ENCODE measurements at places on chromosomes 7 and 10. TPM values are rescaled to one million over a fixed set of nuclear protein-coding genes. Genes with fewer than 3 reads are reported as not detected.

- DNase-seq: no peak
Observed at GRCh38 chr10:27153845-27154193, 365 bp downstream of the YME1L1 start.

DNA sequence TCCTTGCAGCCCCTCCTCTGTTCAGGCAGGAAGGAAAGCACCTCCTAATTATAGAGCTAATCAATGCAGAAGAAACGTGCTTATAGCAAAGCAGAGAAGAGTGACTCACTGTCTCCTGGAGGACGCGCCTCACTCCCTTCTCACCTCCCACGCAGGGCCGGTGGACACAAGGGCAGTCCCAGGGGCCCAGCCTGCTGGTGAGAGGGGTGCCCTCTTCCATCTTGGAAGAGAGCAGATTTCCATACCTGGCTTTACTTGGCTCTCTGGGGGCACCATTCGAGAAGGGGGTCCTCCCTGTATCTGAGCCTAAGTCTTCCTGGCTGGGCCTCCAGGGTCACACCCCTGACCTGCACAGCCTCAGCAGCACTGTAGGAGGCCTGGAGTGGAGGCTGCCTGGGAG is 55.8 kb downstream of the RASGEF1A start:
- no peak for DNase-seq

- no peak for DNase-seq
Observed at GRCh38 chr7:98619450-98620321, 2.6 kb downstream of the NPTX2 start.

DNA sequence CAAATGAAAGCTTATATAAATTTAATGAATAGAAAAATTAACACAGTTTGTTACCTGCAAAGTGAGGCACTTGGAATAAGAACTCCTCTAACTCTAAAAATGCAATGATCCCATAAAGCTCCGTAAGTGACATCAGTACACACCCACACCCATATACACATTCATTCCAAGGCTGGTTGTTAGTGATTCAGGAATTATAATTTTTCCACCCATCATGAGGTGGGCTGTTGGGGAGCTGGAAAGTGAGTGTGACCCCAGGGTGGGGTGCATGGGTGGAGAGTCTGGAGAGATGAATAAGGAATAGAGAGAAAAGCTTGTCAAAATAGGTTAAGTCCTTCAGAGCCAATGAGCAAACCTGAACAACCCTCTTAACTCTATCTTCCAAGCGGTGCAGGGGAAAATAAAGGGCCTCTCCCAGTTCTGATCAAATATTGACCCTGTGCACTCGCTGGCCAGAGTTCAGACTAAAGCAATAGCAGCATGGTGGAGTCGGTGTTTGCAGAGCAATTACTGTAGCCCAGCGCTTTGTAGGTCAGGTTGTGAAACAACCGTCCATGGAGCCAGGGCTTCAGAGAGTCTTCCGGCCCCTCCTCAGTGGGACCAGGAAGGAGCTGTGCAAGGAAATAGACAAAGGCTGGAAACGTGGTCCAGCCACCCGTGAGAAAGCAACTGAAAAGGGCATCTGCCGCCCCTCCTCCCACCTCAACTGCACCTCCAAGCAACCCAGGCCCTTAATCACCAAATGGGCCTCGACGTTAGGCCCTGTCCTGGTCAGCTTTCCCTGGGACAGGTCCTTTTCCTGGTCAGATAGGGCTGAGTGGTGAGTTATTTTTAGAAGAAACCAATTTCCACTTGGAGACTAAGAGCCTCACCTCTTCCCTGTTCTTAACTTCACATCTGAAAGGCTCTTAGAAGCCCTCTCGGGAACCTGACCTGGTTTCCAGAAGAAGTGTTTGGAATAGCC is 61.2 kb downstream of the SH3PXD2A start:
- DNase-seq: no peak

- no peak for DNase-seq
Observed at GRCh38 chr7:87416682-87417587, 58.5 kb downstream of the ABCB4 start.

OR9A2 gene
- total RNA-seq: not detected

WIPF3 gene
- total RNA-seq: 0.18 TPM

DNA sequence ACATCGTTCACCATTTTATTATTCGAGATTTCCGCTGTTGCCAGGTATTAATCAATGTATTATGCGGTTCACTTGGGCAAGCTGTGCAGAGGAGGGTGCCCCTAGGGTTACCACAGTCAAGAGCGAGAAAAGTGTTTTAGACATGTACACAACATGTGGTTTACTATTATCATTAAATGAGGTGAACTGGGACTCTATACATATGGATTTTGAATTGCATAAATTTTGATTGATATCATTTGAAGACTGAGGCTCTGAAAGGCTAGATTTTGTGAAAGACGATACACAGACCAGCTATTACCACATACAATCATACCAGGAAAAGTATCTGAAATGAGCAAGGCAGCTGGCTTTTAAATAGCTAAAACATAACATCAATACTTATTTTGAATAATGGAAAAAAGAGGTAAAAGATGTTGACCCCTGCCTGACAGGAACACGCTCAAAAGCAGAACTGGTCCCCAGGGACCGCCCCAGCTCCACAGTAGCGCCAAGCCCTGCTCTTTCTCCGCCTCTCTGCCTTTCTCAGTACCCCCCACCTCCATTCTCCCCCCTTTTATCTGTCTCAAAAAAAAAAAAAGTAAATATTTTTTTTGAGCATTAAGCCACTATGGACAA is 413.4 kb upstream of the MKI67 start:
- no peak for DNase-seq

DNA sequence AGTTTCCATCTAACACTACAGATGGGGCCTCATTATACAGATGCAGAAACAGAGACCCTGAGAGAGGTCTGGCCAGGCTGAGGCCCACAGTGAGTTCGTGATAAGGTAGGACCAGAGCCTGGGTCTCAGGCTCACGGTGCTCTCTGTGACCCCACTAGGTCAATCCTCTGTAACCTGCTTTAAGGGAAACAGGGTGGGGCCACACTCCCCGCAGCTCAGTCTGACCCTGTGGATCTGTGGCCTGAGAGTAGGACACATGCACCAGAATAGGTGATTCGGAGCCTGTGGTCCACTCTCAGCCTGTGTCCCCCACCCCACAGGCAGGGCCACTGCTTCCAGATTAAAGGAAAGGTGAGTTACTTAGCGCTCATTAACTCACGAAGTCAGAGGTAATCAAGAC is 137.8 kb upstream of the FAM20C start:
- no peak for DNase-seq

GRCh38 chr10:10786109-10787090 is 231.3 kb upstream of the CELF2 start:
- DNase-seq: no peak

GRCh38 chr10:129768437-129769355 is 195.4 kb downstream of the EBF3 start:
- no peak for DNase-seq

DNA sequence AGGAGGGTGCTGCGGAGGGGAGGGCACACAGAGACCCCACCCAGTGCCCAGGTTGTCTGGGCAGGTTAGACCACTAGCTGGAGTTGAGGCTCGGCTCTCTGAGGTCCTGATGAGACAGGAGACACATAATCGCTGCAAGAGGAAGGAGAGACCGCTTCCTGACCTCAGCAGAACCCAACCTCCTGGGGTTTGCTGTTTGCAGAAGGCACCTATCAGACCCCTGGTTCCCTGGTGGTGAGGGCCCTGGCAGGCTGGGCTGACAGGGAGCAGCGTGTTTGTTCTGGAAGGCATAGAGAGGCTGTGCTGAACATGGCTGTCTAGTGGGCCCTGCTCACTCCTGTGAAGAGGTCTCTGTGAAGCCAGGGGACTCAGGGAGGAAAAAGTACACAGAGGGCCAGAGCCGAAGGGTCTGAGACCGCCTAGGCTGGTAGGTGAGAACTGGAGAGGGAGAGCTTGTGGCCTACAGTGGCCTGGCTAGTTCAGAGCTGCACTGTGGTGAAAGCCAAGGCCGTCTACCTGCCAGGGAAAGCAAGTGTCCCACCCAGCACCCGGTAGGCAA is 39.4 kb upstream of the NPFFR1 start:
- no peak for DNase-seq

DNA sequence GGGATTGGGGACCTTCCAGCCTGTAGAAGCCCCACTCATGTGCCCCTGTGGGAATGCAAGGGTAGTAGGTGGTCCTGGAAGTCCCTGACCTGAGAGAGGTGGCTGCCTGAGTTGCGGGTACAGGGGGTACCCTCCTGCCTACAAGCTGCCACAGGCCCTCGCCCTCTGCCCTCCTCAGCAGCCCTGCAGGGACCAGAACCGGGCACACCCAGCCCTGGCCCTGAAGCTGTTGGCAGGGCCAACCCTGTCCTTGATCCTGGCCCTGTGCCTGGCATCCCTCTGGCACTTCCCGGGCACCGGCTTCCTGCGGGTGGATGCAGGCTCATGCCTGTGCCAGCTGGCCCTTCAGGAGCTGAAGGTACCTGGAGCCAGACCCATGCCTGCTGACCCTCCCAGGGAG is 54.9 kb upstream of the ELN start:
- DNase-seq: no peak

- DNase-seq: no peak
Observed at GRCh38 chr10:58331646-58332045, 3.2 kb upstream of the UBE2D1 start.

GRCh38 chr7:13770305-13770704 is 219.2 kb downstream of the ETV1 start:
- no peak for DNase-seq

DNA sequence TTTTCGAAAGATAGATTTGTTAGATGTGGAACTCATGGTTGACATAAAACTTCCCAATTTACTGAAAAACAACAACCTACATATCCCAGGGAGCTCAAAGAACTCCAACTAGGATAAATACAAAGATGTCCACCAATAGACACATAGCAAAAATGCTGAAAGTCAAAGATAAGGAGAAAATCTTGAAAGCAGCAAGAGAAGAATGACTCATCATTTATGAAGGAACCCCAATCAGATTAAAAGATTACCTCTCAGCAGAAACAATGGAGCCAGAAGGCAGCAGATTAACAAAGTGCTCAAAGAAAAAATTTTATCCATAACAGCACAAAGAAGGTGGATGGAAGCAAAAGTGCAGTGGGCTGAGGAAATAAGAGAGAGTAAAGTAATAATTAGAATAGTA is 908.6 kb downstream of the SORCS3 start:
- DNase-seq: no peak

CDC14C gene
- not detected for total RNA-seq

ANKRD22 gene
- total RNA-seq: 43.5 TPM

ACSL5 gene
- total RNA-seq: 15.9 TPM

DNA sequence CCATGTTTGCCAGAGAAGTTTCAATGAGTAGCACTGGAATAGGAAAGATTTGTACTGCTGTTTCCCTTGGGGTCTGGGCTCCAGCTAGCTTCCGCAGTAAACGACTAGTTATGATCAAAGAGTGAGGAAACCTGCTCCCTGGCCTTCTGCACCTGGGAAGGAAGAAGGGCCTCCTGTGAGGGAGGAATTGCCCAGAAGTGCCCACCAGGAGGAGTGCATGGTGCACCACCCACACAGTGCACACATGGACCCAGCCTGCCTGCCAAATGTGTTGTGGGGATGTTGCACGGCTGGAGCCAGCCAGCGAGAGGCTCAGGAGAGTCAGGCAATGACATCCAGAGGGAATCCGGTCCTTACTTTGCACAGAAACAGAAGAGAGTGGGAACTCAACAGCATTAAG is 27.0 kb upstream of the FAM107B start:
- DNase-seq: no peak

PLEKHS1 gene
- total RNA-seq: not detected

SHTN1 gene
- 11.1 TPM for total RNA-seq

DNA sequence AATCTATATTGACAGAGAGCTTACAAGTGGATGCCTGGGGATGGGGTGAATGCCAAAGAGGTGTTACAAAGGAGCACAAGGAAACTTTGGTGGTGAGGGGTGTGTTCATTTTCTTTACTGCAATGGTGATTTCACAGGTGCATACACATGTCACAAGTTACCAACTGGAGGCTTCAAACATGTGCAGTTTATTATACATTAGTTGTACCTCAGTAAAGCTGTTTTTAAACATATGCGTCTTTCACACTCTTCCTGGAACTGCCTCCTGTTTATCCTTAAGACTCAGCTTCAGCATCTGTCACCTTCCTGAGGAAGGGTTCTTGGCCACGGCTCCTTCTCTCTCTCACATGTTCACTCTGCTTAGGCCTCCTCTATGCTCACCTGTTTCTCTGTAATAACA is 731.5 kb downstream of the PARD3 start:
- no peak for DNase-seq

DNA sequence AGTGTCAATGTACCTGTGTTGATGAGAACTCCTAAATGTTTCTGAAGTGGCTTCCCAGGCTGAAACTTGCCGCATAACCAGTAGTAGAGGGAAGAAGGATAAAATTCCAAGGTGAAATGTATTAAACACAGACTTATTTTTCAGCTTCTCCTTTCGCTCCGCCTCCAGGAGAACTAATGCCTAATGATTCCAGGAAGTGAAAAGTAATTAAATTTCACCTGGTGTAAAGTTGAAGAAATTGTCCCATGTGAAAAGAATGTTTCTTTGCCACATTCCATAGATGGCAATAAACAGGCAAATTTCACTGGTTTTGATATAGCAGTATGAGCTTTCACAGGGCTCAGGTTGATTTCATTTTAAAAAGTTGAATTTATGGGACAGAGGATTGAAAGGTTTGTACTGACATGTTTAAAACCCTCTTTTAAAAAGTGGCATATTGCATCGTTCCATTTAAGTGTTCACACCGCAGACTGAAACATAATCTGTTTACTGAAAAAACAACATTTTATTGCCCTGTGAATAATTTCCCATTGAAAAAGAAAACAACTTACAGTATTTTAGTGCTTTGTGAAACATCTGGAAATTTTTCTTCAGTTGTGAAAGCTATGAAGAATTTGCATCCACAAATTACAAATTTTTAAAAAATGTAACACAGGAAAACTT is 453.4 kb upstream of the NFE2L3 start:
- no peak for DNase-seq

DNA sequence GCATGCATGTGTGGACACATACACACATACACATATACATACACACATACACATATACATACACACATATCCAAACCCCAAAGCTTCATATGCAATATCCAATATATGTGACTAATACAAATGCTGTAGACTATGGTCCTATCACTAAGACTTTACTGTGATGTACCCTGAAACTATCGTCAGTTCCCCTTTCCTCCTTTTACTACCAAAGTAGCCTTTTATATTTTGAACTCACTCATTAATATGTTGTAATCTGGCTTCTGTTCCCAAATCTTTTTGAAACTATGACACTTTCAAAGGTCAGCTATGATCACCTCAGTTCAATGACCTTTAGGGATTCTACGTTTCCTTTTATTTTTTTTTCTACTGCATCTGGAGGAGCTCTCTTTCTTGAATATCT is 64.8 kb upstream of the TFEC start:
- DNase-seq: no peak

FAM237B gene
- total RNA-seq: not detected

CALHM3 gene
- total RNA-seq: not detected

LBX1 gene
- total RNA-seq: not detected

GRCh38 chr10:126235979-126236851 is 152.1 kb downstream of the ADAM12 start:
- DNase-seq: no peak

Measured in esophagus squamous epithelium (tissue), 5 donors.